Stimulated activated CD8-positive, alpha-beta memory T cell treated with anti-CD3 and anti-CD28 coated beads, Interleukin-4, amount 100 ng/mL, for 4 hours (primary cell): ENCODE measurements at places on chromosomes 7 and 10.

DNA sequence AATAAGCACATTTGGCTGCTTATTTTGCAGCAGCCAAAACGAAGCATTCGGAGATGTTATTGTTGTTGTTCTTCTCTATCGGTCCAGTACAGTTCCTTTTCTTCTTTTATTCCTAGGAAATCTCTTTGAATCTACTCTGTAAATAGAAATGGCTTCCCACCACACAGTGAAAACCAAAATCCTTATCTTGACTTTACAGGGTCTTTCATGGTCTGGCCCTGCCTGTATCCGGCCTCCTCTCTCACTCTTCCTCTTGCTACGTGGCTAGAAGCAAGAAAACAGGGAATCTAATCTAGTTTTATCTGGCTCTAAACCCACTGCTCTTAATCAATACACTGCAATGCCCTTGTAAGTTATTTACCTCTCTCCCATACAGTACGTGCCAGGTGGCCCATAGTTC is 926.0 kb upstream of the C7orf33 start:
- DNase-seq, result no peak

DNA sequence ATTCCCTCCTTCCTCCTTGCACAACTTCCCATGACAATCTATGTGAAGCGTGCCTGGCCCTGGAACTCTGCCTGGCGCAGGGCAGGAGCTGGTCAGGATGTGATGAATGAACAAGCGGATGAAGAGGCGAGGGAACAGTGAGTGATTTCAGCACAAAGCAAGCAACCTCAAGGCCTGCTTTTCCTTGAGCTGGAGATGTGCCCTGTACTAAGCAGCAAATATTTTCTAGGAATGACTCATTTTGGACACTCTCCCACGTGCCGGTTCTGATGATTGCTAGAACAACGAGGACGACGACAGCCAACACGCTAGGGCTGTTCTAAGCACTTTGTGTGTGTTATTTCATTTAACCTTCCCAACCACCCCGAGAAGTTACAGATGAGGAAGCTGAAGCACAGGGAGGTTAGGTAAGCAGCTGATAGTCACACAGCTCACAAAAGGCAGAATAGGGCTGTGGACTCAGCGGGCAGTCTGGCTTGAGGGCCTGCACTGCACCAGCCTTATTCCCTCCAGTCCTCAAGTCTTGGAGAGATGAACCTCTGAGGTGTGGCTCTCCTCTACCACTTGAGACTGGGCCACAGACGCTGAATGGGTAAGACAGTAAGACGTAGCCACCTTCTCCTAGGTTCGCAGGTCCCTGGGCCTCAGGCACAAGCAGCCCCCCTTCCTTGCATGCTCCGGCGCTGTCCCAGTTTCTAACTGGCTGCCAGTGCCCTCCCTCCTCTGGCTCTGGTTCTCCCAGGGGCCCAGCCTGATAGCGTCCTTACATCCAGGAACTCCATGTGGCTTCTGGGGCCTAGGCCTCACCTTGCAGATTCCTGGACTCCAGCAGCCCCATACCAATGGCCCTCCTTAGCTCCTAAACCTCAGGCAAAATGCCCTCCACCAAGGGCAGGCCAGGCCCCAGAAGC is 59.0 kb downstream of the YKT6 start:
- DNase-seq, result no peak

- no peak for DNase-seq
These were observed 150.2 kb downstream of the NSUN6 start for GRCh38 chr10:18501198-18501597.

- DNase-seq, result no peak
These were observed 16.7 kb upstream of the CLIP2 start for GRCh38 chr7:74272305-74273038.

GRCh38 chr7:108452707-108453106 is 3.5 kb downstream of the NRCAM start:
- no peak for DNase-seq

GRCh38 chr7:19177269-19177668 is 32.0 kb upstream of the FERD3L start:
- DNase-seq, result no peak

DNA sequence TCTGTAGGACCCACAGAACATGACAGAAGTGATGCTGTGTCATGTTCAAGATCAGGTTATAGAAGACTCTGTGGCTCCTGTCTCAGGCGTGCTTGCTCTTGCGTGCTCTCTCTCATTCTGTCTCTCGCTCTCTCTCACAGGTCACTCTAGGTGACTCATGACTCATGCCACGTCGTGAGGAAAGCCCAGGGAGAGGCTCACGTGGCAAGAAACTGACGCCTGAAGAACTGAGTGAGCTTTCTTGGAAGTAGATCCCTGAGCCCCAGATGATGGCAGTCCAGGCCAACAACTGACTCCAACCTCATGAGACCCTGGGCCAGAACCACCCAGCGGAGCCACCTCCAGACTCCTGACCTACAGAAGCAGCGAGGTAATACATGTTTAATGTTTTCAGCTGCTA is 103.3 kb downstream of the DNMBP start:
- no peak for DNase-seq

GRCh38 chr10:115624448-115624847 is 531.3 kb downstream of the ATRNL1 start:
- DNase-seq, result no peak

GRCh38 chr10:28077889-28078288 is 79.0 kb upstream of the ODAD2 start:
- no peak for DNase-seq

DNA sequence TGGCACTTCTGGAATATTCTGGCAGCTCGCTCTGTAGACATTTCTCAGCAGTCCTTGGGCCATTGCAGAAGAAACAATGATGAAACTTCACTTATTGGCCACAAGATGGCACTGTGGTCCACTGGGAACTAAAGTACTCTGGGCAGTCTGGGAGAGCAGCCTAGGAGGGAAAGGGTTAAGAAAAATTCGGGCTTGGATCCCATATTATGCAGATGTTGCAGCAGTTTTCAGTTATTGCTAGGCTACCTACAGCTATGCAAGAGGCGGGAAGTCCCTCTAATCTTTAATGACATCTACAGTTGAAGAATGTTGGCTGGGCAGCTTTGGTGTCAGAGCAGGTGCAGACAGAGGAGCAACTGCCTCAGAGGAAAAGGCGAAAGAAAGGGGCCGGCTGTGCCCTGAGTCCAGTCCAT is 201.7 kb upstream of the PRSS58 start:
- no peak for DNase-seq

DNA sequence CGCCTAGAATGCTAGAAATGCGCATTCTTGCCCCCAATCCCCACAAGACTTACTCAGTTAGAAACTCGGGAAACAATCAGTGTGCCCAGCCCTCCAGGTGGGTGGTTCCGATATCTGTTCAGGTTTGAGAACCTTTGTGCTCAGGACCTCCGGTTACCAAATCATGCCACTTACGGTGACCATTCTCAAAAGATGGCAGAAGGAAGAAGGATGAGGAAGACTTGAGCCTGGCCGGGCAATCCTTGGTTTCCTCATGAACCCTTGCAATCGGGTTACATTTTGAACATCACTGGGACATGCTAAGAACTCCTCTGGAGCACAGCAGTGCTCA is 52.1 kb downstream of the RBM17 start:
- DNase-seq, result no peak

- no peak for DNase-seq
These were observed 102.1 kb downstream of the MTERF1 start for GRCh38 chr7:91778416-91778815.

DNA sequence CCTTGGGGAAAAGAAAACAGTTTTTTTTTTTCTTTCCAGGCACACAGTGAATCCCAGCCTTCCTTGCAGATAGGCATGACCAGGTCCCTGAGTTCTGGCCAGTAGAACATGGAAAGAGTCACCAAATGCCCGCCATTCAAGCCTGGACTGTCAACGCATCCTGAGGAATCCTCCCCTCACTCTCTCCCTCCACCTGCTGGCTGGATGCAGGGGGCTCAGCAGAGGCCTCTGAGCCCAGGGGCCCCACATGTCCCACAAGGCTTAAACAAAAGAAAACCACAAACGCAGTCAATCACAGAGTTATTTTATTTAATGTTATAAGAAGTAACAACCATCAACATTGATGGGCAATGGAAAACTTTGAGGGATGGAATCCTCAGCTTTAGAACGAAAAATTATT is 93.1 kb downstream of the JCAD start:
- DNase-seq, result no peak

- DNase-seq, result no peak
These were observed 35.0 kb downstream of the GLRX3 start for GRCh38 chr10:130171196-130171595.

- DNase-seq, result no peak
These were observed 1.3 kb downstream of the LRMDA start for GRCh38 chr10:75432763-75433162.

GRCh38 chr7:103551016-103551415 is 105.0 kb upstream of the SLC26A5 start:
- DNase-seq, result no peak

DNA sequence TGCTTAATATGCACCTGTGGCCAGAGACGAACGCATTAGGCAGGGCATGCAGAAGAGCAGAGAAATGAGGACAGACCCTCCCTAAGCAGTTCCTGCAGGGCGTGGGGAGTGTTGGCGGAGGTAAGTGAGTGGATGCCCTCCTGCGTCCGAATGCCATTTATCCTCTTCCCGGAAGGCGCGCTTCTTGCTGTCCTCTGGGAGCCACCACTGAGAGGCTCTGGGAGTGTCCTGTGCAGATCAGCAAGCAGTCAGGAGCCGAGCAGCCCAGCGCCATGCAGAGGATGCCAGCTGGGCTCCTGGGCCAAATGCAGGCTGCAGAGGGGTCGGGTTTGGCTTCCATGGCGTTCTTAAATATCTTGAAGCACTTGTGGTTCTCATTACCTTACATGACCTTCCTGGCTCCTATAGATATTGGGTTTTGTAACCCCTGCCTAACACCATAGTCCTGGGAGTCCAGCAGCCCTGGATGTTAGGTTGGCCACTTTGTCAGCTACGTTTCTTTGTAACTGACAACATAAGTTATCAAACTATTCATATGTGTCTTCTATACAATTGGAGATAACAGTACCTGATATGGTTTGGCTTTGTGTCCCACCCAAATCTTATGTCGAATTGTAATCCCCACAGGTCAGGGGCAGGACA is 30.0 kb upstream of the SLIT1 start:
- no peak for DNase-seq

DNA sequence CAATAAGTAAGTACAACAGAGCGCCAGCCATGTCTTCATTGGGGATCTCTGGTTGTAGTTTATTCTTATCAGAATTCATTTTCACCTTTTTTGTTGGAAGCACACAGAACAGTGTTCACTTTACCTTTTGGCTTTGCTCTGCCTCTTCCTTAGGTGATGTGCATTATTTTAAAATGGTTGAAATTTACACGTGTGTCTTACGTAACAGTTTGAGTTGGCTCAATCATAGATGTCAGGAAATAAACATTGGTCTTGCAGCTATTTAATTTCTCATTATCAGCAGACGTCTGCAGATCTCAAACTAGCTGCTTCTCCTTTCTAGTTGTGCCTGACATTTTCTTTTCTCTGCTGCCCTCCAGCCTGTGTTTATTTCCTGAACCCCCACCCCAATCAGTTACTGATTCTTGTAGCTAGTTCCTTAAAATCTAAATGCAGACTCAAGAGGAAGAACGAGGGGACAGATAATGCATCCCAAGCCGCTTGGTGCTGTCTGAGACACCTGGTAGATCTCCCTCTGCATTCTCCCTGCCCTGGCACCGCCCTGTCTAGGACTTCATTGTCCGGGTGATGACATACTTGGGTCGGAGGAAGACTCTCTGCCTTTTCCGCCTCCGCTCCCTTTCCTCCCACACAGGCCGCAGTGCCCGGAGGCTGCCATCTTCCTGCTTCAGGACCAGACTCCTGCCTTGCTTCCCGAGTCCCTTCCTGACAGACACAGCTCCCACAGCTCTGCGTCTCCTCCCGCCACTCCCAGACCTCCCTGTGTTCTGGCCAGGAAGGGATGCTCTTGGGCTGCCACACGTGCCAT is 108.2 kb downstream of the ANKRD61 start:
- DNase-seq, result no peak

DNA sequence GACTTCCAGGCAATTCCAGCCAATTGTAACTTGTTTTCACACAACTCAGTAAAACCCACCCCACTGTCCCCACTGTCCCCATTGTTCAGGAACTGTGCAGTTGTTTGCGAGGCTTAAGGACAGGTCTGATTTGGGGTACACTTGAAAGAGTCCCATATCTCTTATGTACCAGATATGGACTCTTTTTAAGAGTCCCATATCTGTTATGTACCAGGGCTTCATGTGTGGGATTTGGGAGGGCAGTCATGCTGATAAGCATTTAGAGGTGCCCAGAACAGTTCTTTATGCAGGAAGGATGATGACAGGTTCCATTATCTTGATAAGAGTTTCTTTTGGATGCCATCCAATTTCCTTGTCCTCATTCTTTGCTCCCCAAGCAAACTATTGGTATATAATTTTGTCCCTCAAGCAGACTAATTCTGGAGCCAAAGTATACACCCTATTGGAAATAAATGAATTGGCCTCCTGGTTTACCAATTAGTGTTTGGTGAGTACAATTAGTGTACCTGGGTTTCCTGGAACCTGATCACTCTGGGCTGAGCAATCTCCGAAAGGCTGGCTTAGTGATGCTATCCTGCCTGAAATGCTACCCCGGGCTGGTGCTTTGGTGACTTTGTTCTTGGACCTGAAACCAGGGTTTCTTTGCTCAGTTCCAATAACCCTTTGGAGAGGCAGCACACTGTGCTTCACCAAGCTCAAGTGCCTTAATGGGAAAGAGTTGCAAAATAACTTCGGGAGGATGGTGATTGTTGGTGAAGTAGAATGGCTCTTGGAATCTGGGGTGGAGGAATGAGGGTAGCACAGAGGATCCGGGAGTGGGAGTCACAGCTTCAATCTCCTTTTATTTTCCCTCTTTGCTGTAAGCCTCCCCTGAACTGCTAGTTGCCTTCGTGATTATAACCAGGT is 6.2 kb upstream of the DMBT1 start:
- no peak for DNase-seq

GRCh38 chr10:114334301-114334700 is 70.0 kb downstream of the AFAP1L2 start:
- no peak for DNase-seq
